H7 (cell line): ENCODE measurements at places on chromosomes 3 and 15. TPM values are rescaled to one million over a fixed set of nuclear protein-coding genes. Genes with fewer than 3 reads are reported as not detected.

Gene LRRN1
- total RNA-seq: 22.6 and 31.7 TPM in 2 replicates

Gene GUCA1C
- not detected in 2 replicates for total RNA-seq

DNA sequence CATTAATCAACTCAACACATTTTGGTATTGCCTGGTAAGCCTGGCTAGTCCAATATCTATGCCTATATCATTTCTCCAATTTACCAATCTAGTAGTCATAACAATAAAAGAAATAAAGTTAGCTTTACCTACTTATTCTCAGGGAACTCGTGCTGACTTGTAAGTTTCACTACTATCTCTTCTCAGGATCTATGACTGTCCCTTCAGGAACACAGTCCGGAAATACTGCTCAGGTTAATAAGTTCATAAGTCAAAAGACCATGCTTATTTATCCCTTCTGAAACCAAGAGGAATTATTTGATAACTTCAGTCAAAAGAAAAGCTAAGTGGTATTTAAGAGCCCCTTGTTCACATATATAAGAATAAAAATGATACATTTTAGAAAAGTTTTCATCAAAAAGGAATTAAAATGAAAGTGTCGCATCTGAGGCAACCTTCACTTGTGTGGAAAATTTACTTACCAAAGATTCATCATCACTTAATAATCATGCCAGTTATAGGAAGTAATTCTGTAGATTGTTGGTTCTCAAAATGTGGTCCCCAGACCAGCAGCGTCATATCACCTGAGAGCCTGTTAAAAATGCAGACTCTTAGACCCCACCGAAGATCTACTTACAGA is 15.5 kb upstream of the THRB start:
- DNase-seq: no peak

DNA sequence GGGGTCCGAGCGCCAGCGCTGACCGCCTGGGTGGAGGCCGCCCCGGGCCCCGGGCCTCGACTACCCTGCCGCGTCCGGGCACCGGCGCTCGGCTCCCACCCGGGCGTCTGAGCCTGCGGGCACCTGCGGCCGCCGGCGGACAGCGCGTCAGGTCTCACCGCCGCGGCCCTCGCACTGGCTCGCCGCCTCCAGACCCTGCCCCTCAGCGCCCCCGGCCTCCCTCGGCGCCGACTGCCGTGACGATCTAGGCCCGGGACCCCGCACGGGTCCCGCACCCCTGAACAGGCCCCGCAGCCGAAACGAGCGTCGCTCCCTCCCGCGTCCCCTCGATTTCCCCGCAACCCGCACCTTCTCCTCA is 297 bp downstream of the PRC1 start:
- DNase-seq: peak; percentile 80

DNA sequence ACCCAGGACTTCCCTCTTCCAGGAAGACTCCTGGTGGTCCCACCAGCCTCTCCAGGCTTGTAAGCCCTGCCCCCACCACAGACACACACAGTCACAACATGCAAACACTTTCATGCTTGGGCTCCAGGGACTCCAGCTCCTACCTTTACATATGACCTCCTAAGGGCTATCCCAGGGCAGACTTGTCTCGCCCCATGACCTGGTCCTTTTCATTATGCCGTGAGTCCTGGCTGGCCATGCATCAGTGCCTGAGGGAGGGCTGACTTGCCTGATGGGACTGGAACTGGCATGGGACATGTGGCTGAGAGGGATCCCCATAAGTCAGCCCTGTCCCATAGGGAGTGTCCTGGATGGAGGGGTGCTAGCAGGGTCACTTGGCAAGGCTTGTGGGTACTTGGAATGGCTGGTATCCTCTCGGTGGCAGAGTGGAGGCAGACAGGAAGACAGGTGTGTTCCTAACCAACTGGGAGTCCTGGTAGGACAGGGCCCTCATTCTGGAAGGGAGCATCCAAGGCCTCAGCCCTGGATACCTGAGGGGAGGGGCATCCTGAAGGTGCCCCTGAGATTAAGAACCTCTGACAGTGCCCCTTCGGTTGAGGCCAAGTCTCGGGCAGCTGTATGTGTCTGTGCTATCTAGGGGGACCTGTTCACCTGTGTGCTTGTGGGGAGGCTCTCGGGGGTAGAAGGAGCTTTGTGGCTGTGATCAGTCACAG is 540 bp upstream of the HHATL start:
- DNase-seq: peak; percentile 35

DNA sequence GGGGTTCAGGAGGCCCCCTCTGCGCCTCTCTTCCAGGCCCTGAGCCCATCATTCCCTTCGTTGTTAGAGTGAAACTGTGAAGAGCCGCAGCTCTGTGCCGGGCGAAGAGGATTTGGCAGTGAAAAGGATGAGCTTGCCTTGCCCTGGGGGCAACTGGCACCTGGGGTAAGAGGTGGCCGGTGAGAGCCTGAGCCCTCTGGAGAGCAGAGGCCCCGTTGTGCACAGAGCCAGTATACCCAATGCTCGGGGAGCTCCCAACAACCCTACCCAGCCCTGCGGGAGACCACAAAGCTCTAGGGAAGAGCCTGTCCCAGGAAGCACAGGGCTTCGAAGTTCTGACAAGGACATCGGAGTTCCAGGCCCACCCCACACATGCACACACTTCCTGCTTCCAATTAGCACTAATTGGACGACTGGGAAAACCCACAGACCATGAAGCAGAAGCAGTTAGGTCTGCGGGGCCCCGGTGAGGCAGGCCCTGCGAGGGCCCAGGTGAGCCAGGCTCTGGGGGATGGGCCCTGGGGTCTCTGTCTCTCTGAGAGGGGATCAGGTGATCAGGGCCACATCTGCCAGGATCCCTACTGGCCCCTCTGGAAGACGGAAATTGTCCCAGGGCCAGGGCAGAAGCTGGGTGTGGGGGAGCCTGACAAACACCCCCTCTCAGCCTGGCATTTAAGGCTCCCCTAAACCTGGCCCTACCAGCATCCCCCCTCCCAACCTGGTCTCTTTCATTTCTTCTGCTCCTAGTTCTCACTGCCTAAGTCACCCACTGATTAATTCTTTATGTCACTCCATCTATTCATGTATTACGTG is 27.9 kb upstream of the SFMBT1 start:
- DNase-seq: peak; percentile 48

GRCh38 chr3:25747033-25747432 is 36.2 kb downstream of the NGLY1 start:
- DNase-seq: no peak

DNA sequence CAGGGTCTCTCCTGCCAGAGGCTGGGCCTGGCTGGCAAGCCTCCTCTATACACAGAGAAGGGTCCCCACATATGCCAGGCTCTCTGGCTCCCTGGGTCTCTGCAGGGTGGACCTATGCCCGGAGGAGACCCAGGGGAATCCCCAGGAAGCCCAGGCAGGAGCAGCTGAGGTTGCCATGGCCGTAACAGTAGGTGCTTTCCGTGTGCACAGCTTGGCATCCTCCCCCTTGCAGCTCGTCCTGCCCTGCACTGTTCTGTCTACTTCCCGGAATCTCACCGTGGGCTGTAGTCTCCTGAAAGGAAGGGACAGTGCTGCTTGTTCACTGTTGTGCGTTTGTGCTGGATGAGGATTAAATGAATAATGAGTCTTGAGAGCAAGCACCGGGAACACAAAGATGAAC is 47.8 kb downstream of the DAPK2 start:
- DNase-seq: no peak

GRCh38 chr3:118988198-118989130 is 46.2 kb downstream of the IGSF11 start:
- no peak for DNase-seq

DNA sequence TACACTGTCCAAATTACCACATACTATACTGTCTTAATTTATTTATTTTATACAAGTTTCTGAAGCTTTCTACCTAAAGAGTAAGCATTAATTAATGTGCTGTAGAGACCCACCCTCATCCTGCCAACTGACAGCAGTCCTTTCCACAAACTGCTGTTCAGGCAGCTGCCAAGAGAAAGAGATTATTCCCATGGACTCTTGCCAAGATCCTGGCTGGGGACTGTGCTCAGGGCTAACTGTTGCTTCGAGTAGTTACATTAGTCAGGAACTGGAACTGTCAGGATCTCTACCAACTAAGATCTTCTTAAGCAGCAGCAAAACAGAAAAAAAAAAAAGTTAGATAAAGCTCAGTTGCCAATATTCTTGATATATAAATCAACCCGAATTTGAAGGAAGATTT is 398.8 kb downstream of the MECOM start:
- DNase-seq: no peak

DNA sequence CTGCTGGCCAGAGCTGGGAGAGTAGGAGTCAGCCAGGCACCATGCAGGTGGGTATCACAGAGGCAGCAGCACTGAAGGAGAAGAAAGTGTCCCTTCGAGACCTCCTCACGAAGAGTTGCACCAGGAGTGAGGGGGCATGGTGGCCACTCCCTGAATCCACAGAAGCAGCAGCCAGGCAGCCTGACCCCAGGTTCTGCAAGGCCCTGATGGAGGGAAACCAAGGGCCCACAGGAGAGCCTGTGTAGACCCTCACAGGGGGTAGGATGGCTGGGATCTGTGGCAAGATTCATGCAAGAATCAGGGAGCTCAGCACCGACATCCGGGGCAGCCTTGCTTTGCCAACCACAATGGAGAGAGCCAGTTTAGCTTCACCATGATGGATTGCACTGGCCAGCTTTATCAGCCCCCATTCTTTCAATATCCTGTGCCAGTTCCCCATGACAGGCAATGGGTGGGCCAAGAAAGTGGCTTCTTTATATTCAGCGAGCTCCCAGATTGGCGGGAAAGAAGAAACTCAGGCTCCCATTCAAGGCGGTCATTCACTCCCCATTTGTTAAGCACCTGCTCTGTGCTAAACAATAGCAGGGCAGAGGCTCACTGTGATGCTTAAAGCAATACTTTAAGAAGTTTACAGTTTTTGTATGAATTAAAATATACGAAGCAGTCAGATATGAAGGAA is 33.5 kb upstream of the TBC1D21 start:
- DNase-seq: no peak

DNA sequence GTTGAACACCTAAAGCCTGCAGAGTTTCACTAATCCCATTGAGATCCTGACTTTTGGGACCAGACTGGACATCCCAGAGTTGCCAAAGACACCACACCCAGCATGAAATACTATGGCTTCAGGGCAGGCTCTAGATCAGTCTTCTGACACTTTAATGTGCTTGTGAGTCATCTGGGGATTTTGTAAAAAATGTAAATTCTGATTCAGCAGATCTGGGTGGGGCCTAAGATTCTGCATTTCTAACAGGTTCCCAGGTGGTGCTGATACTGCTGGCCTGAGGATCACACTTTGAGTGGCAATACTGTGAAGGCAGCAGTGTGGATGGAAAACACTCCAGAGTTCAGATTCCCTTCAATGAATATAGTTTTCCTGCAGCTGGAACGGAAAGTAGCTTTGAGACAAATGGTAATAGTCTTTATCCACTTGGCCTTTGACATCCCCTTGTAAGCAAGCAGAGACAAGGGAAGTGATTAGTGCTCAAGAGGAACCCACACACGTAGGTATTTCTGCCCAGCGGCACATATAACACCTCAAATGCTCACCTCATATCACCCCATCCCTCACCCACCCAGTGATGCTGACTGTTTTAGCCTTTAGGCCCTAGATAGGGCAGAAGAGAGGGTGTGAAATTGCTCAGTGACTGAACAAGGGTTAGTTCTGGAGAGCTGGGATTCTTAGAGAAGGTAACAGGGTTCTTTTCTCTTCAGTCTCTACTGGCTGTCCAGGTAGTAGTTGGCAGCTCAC is 51.5 kb upstream of the GSK3B start:
- DNase-seq: no peak
